Fibroblast of villous mesenchyme (primary cell): ENCODE measurements at places on chromosomes 11 and 22. TPM values are rescaled to one million over a fixed set of nuclear protein-coding genes. Genes with fewer than 3 reads are reported as not detected.

GRCh38 chr11:75589933-75590332, 27.9 kb downstream of the SERPINH1 start:
- no peak for DNase-seq

- no peak for DNase-seq
These were observed 161.2 kb upstream of the PLET1 start for GRCh38 chr11:112421879-112422278.

- peak; percentile 96 for DNase-seq
These were observed 122.6 kb downstream of the APOL5 start for GRCh38 chr22:35840302-35840739.

DNA sequence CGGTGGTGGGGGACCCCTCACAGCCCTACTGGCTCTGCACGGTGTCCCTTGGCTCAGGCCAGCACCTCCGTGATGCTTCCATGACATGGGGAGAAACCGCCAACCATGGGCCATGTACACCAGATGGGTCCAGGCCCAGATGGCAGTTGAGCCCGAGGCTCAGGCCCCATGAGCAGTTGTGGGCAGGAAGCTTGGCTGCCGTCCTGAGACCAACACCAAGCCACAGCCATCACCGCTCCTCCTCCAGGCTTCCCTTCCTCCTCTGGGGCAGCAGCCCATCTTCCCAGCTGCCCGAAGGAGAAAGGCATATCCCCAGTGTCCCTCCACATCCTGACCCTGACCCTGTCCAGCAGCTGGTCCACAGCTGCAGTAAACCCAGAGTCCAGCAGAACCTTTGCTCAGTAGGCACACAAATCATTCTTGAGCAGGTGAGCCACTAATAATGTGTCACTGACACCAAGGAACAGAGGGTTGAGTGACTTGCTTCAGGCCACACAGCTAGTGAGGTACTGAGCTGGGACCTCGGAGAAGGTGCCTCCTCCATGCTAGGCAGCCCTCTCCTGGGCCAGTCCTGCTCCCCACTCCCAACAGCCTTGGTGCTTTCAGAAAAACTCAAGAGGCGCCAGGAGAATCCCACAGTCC, 204.9 kb downstream of the CTTN start:
- DNase-seq, result no peak

DNA sequence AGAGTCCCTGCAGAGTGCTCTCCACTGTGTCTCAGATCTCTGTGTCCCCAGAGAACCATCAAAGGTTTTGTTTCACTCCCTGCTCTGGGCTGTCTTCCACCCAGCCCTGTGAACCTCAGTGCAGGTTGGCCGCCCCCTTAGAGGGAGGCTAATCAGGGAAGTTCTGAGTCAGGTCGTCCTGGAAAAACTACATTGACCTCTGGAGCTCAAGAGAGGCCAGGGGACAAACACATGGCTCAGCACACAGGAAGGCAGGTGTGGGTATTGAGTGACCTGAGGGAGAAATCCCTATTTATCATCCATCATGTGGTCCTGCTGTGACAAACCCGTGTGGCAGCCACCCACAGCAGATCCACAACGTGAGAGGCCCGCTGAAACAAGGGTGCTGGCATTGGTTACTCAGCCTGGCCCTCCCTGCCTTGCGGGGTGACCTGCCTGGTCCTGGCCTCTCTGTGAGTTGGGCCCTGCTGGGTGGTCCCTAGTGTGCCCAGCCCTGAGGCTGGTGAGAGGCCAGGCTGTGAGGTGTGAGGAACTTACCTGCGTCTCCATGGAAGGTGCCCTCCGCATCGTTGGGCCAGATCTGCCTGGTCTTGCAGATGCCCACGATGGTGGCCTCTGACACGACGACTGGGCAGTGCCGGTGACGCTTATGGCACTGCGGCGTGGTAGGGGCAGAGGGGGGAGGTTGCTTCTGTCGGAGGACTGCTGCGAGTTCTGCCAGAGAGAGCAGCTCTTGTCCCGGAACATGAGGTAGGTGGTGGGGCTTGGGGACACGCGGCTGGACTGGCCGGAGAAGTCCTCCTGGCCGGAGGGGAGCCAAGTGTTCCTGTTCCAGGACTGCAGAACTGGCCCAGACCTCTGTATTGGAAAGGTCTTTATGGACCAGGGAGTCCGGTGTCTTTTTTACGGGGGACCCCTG, 669 bp upstream of the BCR start:
- DNase-seq, result peak; percentile 21

DNA sequence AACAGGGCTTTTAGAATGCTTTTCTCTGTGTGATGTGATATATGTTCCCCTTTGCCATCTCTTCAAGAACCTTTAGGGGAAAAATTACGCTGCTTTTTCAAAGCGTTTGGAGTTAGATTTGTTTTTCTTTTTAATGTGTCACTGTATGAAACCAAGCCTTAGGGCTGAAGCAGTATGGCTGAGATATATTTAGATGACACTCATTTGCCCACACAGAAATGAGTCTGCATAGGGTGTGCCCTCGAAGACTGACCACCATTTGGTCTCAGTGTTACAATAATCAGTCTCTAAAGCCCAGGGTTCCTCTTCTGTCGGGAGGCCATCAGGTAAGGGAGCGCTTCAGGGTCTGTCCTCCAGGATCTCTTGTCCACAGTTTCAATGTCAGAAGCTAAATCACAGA, 213.0 kb upstream of the NCAM1 start:
- no peak for DNase-seq

Gene SHANK3
- total RNA-seq, result 0.64 and 0.86 TPM in 2 replicates

GRCh38 chr22:20174785-20175596, 24.1 kb upstream of the CCDC188 start:
- peak; percentile 13 for DNase-seq

GRCh38 chr11:64239662-64240434, 1.0 kb upstream of the FKBP2 start:
- no peak for DNase-seq

Gene ASPHD2
- total RNA-seq, result 0.32 and 2.2 TPM in 2 replicates

DNA sequence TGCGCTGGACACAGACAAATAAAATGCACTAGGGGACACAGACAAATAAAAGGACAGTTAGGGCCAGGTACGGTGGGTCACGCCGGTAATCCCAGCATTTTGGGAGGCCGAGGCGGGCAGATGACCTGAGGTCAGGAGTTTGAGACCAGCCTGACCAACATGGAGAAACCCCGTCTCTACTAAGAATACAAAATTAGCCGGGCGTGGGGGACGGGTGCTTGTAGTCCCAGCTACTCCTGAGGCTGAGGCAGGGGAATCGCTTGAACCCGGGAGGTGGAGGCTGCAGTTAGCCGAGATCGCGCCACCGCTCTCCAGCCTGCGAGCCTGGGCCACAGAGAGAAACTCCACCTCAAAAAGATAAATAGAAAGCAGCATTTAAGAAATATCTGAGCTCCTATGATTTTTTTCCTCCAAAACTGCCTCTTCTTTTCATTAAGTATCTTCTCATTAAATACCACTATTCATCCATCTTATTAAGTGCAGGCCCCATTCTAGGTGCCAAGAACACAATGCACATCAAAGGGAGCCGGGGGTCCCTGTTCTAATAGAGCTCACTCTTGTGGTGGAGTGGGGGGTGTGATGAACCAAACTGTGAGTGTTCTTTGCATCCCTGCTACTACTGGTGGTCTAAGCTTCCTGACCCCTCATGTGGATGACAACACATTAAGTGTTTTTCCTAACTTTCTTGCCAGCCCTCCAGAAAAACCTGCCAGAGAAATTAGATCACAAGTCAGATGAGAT, 766 bp upstream of the ZNHIT2 start:
- DNase-seq, result no peak

GRCh38 chr11:61509043-61510029, 787 bp downstream of the LRRC10B start:
- peak; percentile 63 for DNase-seq

GRCh38 chr22:47100019-47100418, 337.6 kb downstream of the TBC1D22A start:
- no peak for DNase-seq

- DNase-seq, result peak; percentile 89
These were observed 21.2 kb upstream of the FEZ1 start for GRCh38 chr11:125517116-125517770.

GRCh38 chr11:65429724-65430405, 7.3 kb downstream of the NEAT1 start:
- DNase-seq, result peak; percentile 88

DNA sequence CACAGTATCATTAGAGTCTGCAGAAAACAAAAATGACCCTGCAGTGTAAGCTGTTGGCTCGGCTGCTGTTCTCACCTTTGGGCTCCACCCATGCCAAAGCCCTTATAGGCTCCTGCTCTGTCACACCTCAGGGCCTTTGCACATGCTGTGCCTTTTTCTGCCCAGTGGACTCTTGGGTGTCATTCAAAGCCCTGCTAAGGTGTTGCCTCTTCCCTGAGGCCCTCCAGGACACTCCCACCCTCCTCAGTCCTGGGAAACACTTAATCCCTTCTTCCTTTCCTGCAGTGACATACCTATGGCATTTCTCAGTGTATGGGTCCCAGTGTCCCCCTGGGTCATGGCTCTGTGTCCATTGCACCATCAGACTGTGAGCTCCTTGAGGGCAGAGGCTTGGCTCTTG, 29.1 kb upstream of the CACNG2 start:
- DNase-seq, result no peak

GRCh38 chr11:121967131-121967704, 148.8 kb downstream of the BLID start:
- no peak for DNase-seq

GRCh38 chr11:121801394-121801748, 314.6 kb downstream of the BLID start:
- peak; percentile 27 for DNase-seq

GRCh38 chr11:27910186-27910931, 197.6 kb downstream of the KIF18A start:
- no peak for DNase-seq

DNA sequence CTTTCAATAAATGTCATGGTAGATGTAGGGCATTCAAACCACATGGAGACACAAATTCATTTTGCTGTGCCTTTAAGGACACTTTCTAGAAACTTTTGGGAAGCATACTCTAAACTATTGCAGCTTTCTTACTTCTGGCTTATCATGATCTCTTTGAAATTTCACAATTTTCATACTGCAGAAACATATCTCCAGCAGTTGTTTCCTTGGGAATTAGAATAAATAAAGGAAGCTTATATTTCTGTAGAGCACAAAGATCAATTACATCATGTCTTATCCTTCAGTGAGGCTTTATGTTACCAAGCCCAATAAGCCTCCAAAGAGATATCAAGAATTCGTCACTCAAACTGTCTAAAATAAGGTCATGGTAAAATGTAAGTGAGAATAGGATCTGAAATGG, 74.5 kb upstream of the RAB38 start:
- peak; percentile 19 for DNase-seq

GRCh38 chr11:79471071-79471844, 30.4 kb upstream of the TENM4 start:
- DNase-seq, result no peak

DNA sequence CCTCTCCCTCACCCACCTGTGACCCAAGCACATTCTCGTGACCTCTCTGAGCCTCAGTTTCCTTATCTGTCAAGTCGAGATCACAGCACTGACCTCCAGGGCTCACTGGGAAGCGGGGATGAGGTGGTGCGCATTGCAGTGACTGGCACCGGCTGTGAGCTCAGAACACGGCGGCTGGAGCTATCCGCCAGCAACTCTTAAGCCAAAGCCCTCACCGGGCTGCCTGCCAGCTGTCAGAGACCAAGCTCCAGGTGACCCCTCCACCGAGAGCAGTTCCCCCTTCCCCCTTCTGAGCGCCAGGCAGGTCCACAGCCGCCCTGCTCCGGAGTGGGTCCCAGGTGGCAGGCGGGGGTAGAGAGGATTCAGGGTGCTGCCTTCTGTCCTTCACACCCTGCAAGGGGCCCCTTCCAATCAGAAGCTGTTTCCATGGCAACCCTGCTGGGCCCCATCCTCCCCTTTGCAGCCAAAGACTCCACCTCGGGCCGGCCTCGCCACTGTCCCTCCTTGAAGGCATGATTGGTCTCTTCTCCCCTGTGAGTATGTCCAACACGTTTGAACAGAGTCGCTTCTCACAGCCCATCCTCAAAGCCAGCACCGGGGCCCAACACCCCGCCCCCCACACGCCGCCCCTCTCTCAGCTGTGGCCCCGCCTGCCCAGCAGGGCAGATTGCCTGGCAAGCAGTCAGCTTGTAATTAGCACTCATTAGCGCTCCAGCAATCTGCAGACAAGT, 98.7 kb downstream of the WNT7B start:
- no peak for DNase-seq

GRCh38 chr11:36228689-36229088, 60.5 kb downstream of the COMMD9 start:
- no peak for DNase-seq

DNA sequence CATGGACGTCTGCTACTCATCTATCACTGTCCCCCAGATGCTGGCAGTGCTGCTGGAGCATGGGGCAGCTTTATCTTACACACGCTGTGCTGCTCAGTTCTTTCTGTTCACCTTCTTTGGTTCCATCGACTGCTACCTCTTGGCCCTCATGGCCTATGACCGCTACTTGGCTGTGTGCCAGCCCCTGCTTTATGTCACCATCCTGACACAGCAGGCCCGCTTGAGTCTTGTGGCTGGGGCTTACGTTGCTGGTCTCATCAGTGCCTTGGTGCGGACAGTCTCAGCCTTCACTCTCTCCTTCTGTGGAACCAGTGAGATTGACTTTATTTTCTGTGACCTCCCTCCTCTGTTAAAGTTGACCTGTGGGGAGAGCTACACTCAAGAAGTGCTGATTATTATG, 9.2 kb upstream of the OR9Q2 start:
- no peak for DNase-seq

GRCh38 chr11:72225411-72225951, 914 bp downstream of the INPPL1 start:
- DNase-seq, result no peak

- DNase-seq, result peak; percentile 48
These were observed 104.9 kb downstream of the ADAMTS15 start for GRCh38 chr11:130553306-130553705.

DNA sequence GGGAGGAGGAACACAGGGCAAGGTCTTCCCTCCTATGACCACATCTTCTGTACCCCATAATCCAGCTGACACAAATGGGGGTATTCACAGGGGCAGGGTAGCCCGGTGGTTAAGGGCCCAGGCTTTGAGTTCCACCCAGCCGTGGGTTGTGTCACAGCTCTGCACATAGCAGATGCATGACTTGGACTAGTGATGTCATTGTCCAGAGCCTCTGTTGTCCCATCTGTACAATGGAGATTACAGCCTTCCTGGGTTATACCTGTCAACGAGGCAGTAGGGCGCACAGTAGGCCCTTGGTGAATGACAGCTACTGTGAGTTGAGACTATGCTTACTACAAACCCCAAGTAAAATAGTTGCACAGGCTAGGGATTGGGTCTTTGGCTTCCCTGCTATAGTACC, 99.3 kb upstream of the CRYBB3 start:
- DNase-seq, result no peak

Gene OR51E1
- not detected in 2 replicates for total RNA-seq

DNA sequence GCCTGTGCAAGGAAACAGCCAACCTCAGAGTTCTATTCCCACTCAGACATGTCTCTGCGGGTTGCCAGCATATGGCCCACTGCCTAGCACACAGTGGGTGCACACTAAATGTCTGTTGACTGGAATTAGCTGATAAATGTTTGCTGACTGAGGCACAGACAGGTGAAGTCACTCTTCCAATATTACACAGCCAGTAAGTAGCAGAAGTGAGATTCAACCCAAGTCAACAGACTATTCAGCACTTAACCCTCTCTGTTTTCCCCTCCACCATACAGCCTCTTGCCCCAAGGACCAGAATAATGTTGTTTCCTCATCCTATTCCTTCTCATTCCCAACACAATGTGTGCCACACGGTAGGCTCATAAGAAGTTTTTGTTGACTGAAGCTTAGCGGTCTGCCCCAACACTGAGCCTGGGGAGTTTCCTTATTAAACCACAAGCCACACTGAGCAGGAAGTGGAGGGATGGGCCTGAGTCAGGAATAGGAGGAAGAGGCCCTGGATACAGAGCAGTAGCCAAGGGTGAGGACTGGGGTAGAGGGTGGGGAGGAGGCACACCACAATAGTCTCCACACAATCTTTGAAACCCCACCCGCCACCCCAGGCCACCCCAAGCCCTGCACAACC, 15.7 kb upstream of the IL10RA start:
- no peak for DNase-seq
